Memory B cell (primary cell): ENCODE measurements at places on chromosomes 16 and 17.

- no peak overlapping the region for H3K27ac ChIP-seq
- no peak overlapping the region for H3K4me3 ChIP-seq
- no peak for DNase-seq
- H3K36me3 ChIP-seq: no peaks in the 10 kb centered on the region
- H3K27me3 ChIP-seq: no peaks in the 10 kb centered on the region
Measured at GRCh38 chr17:17989618-17990017, 17.0 kb downstream of the DRC3 start.

DNA sequence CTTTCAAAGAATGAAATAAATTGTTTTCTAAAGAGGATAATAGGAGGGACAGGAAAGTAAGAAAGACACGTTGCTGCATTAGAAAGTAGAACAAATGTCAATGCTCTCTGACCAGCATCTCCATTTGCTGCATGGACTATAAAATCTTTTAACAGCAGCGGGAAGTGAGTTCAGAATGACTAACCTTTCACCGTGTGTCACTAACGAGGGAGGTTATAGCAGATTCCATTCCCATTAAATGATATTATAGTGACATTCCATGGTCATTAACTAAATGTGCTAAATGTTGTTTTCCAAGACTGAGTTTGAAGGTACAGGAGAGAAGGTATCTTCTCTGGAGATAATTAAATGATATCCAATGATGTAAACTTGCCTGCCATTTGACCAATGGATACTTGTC lies 127.1 kb upstream of the HS3ST3A1 start:
- DNase-seq: no peak
- H3K4me3 ChIP-seq: no peak overlapping the region
- H3K36me3 ChIP-seq: peaks cover 6% of the 10 kb centered on the region
- no peaks in the 10 kb centered on the region for H3K4me1 ChIP-seq
- H3K27ac ChIP-seq: no peak overlapping the region
- no peaks in the 10 kb centered on the region for H3K27me3 ChIP-seq

GRCh38 chr17:81900181-81900820 lies 1.7 kb upstream of the NPB start:
- peaks cover 5% of the 10 kb centered on the region for H3K27me3 ChIP-seq
- H3K4me1 ChIP-seq: peaks cover 3% of the 10 kb centered on the region
- no peak overlapping the region for H3K4me3 ChIP-seq
- H3K36me3 ChIP-seq: peaks cover 10% of the 10 kb centered on the region
- H3K27ac ChIP-seq: no peak overlapping the region

- H3K4me1 ChIP-seq: no peaks in the 10 kb centered on the region
- no peak overlapping the region for H3K27ac ChIP-seq
- peaks cover 2% of the 10 kb centered on the region for H3K27me3 ChIP-seq
Measured at GRCh38 chr17:69593716-69594115, 179.2 kb downstream of the MAP2K6 start.

DNA sequence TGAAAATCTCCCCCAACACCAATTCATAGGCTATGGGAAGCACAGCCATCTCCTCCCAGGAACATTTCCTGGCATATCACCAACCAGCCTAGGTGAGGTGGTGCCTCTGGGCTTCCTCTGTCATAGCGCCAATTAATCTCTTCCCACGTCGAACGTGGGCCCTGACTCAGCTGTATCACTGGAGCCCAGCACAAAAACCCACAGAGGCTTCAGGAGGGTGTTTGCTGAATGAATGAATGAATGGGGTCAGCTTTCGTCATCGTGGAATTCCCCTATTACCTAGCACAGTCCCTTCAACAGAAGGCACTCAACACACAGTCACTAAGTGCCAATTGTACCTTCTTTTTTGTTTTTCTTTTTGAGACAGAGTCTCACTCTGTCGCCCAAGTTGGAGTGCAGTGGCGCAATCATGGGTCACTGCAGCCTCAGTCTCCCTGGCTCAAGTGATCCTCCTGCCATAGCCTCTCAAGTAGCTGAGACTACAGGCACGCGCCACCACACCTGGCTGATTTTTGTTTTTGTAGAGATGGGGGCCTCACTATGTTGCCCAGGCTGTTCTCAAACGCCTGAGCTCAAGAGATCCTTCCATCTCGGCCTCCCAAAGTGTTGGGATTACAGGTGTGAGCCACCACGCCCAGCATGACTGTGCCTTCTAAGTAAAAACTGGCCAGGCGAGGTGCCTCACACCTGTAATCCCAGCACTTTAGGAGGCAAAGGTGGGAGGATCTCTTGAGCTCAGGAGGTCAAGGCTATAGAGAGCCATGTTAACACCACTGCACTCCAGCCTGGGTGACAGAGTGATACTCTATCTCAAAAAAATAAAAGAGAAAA lies 4.1 kb downstream of the ZNF688 start:
- H3K4me3 ChIP-seq: no peak overlapping the region
- H3K27ac ChIP-seq: peak overlapping the region; percentile 91
- no peaks in the 10 kb centered on the region for H3K27me3 ChIP-seq

DNA sequence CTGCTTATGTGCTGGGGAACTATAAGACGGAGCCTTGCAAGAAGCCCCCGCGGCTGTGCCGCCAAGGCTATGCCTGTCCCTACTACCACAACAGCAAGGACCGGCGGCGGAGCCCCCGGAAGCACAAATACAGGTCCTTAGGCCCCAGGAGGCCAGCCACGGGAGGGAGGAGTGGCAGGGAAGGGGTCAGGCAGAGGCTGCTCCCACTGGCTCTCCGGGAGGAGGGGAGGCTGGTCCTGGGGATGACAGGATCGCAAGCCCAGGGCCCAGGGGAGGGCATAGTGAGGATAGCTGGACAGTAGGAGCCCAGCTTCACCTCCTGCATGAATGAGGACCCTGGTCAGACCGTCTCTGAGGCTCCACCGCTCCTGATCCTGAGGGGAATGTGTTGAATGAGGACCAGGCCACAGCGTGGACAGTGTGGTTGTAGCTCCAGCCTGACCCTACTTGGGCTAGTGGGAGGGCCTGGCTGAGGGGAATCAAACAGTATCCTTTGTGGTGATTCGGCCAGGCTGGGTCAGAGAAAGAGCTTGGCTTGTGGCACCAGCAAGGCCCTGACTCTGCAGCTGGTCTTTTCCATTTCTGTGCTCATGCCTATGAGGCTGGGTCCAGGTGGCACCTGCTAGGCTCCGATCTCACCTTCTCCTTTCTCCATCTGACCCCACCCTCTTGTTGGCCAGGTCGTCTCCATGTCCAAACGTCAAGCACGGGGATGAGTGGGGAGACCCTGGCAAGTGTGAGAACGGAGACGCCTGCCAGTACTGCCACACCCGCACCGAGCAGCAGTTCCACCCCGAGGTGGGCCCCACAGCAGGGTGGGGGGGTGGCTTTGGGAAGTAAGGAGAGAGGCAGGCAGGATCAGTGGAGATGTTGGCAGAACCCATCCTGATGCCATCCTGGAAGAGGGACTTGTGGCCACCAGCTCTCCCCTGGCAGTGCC lies 28.7 kb downstream of the UNK start:
- H3K27me3 ChIP-seq: no peaks in the 10 kb centered on the region
- no peak overlapping the region for H3K4me3 ChIP-seq
- DNase-seq: no peak
- H3K27ac ChIP-seq: peak overlapping the region; percentile 45
- peaks cover 9% of the 10 kb centered on the region for H3K36me3 ChIP-seq

- no peak overlapping the region for H3K27ac ChIP-seq
- peaks cover 44% of the 10 kb centered on the region for H3K36me3 ChIP-seq
- H3K4me3 ChIP-seq: no peak overlapping the region
- peaks cover 26% of the 10 kb centered on the region for H3K4me1 ChIP-seq
Measured at GRCh38 chr17:64390044-64390443, 616 bp downstream of the PECAM1 start.

DNA sequence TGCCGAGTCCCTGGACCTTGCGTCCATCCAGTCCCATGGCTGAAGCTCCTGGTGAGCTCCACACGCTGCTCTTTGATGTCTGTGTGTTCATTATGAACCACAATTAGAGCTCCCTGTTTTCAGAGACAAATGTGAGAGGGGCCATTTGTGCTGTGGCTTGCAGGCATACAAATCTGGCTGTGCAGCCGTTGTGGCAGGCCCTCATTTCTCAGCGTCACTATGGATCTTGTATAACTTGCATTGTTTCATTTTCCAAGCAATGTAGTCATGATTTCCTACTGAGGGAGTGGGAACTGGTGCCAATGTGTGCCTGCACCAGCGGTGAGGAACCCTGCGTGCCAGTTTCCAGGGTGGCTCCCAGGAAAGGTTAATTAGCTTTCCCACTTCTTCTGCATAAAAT lies 542.6 kb downstream of the TMEM114 start:
- H3K36me3 ChIP-seq: no peaks in the 10 kb centered on the region
- no peak overlapping the region for H3K4me3 ChIP-seq
- no peak overlapping the region for H3K27ac ChIP-seq
- H3K27me3 ChIP-seq: no peaks in the 10 kb centered on the region
- no peaks in the 10 kb centered on the region for H3K4me1 ChIP-seq
- no peak for DNase-seq

DNA sequence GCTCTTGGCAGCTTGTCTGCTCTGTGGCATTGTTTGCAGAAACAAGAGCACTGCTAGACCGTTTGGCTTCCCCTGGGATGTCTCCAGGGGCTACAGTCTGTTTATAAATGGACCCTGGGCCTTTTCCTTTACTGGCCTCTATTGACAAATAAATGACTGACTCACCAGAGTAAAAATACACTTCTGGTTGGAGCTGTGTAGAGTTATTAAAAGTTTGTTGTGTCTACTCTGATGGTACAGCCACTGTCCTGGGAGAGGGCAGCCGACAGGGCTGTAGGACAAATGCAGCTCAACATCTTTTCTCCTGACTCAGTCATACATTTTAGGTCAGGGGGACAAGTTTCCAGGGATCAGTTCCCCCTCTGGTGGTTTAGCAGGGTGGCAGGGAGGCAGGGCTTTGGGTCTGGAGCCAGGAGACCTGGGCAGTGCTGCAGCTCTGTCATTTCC lies 30.0 kb downstream of the FOXL1 start:
- peaks cover 5% of the 10 kb centered on the region for H3K4me1 ChIP-seq
- peaks cover 14% of the 10 kb centered on the region for H3K27me3 ChIP-seq
- no peak overlapping the region for H3K27ac ChIP-seq
- H3K36me3 ChIP-seq: no peaks in the 10 kb centered on the region
- DNase-seq: no peak
- no peak overlapping the region for H3K4me3 ChIP-seq

GRCh38 chr16:67726106-67727034 lies 7.3 kb upstream of the GFOD2 start:
- H3K4me3 ChIP-seq: no peak overlapping the region
- DNase-seq: no peak
- no peak overlapping the region for H3K27ac ChIP-seq
- no peaks in the 10 kb centered on the region for H3K4me1 ChIP-seq
- peaks cover 23% of the 10 kb centered on the region for H3K36me3 ChIP-seq
- H3K27me3 ChIP-seq: no peaks in the 10 kb centered on the region

DNA sequence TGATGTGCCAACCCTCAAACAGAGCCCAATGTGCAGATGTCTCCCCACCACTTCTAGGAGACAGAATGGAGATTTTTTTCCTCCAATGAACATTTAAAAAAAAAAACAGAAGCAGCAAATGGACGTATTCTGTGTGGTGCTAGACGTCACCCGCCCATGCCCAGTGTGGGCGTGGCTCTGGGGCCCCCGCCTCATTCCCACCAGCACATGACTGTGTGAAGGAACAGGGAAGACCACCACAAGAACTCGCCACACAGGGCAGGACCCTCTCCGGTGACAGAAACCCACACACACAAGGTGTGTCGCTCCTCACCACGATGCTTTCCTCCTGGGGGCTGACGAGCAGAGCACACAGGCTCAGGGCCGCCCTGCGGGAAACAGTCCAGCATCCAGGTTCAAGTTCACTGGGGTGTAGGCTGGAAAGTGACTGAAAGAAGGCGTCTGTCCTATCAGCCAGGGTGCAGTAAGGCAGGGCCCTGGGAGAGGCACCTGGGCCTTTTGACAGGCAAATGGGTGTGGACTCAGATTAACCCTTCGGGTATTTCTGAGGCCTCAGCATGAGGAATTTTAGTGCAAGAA lies 53.5 kb downstream of the KLHDC4 start:
- peaks cover 23% of the 10 kb centered on the region for H3K36me3 ChIP-seq
- no peaks in the 10 kb centered on the region for H3K4me1 ChIP-seq
- no peak for DNase-seq
- no peaks in the 10 kb centered on the region for H3K27me3 ChIP-seq
- no peak overlapping the region for H3K4me3 ChIP-seq

- H3K36me3 ChIP-seq: no peaks in the 10 kb centered on the region
- H3K27ac ChIP-seq: no peak overlapping the region
- H3K4me3 ChIP-seq: no peak overlapping the region
- peaks cover 32% of the 10 kb centered on the region for H3K27me3 ChIP-seq
- no peaks in the 10 kb centered on the region for H3K4me1 ChIP-seq
Measured at GRCh38 chr17:38535886-38536285, 69.9 kb downstream of the SRCIN1 start.

- H3K27me3 ChIP-seq: peaks cover 7% of the 10 kb centered on the region
- H3K27ac ChIP-seq: no peak overlapping the region
- no peak for DNase-seq
- no peaks in the 10 kb centered on the region for H3K36me3 ChIP-seq
Measured at GRCh38 chr17:34386697-34387550, 23.9 kb upstream of the CCL1 start.

DNA sequence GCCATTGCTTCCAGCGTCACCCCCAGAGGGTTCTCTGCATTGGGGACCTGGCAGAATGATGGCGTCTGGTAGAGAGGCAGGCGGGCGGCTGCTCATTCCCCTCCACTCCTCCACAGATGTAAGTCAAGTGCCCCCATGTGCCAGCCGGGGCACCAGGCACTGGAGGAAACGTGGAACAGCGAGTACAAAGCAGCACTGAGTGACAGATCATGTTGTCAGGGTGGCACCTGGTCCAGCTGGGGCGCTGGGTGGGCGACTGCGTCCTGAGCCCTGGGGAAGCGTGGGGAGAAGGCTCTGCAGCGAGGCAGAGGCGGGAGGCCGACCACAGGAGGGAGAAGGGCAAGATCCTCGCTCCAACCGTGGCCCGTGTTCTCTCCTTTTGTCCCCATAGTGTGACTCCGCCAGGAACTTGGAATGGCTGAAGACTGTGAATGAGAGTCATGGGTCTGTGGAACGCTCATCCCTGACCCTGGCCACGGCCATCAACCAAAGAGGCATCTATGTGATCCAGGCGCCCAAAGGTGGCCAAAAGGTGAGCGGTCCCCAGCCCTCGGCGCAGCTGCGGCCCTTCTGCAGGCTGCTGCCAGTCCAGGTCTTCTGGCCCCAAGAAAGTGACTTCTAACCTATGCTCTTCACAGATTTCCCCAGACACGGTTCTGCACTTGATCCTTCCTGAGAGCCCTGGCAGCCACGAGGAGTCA lies 76.7 kb downstream of the RNF213 start:
- no peaks in the 10 kb centered on the region for H3K4me1 ChIP-seq
- no peak overlapping the region for H3K4me3 ChIP-seq
- no peaks in the 10 kb centered on the region for H3K27me3 ChIP-seq

- H3K36me3 ChIP-seq: peaks cover 7% of the 10 kb centered on the region
- no peaks in the 10 kb centered on the region for H3K4me1 ChIP-seq
- no peak for DNase-seq
- H3K27me3 ChIP-seq: no peaks in the 10 kb centered on the region
- H3K4me3 ChIP-seq: no peak overlapping the region
- H3K27ac ChIP-seq: no peak overlapping the region
Measured at GRCh38 chr17:64769712-64770111, 107.6 kb upstream of the SMURF2 start.

- no peak overlapping the region for H3K4me3 ChIP-seq
- DNase-seq: no peak
- H3K4me1 ChIP-seq: peaks cover 9% of the 10 kb centered on the region
- no peak overlapping the region for H3K27ac ChIP-seq
Measured at GRCh38 chr16:533391-534123, 6.0 kb downstream of the CAPN15 start.

GRCh38 chr17:21463204-21463661 lies 87.1 kb downstream of the KCNJ12 start:
- peaks cover 10% of the 10 kb centered on the region for H3K4me1 ChIP-seq
- peak overlapping the region; percentile 1 for H3K4me3 ChIP-seq
- H3K36me3 ChIP-seq: no peaks in the 10 kb centered on the region
- H3K27me3 ChIP-seq: peaks cover 14% of the 10 kb centered on the region
- no peak for DNase-seq

GRCh38 chr17:82808006-82808405 lies 31.8 kb downstream of the ZNF750 start:
- no peaks in the 10 kb centered on the region for H3K27me3 ChIP-seq
- H3K36me3 ChIP-seq: peaks cover 21% of the 10 kb centered on the region
- no peak for DNase-seq
